ENCODE measurements at places on chromosomes 6 and 20.
A peak's percentile ranks its signal among the peaks of the same experiment; 100 is the strongest.

DNA sequence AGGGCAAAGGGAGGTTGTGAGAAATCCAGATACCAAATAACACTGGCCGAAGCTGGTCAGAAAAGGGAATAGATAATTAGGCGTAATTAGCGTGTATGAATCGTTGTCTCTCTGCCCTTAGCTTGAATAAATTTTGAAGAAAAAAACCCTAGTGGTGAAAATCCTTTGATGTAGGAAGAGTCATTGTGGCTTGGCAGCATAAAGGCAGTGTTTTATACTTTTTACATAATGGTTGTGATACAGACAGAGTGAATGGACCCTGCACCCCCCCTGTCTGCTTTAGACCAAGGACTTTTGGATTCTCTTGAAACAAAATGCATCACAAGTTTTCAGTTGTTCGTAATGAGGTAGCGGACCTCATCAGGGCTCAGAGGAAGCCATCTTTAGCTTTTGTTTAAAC lies 126.5 kb downstream of the AFG1L start:
- no peak for DNase-seq

- no peak for DNase-seq
These were observed 1.2 kb upstream of the GJA1 start for GRCh38 chr6:121434037-121434770.

- DNase-seq, result no peak
These were observed 78.0 kb upstream of the MRPS10 start for GRCh38 chr6:42295677-42296076.

GRCh38 chr20:38790200-38791053 lies 15.1 kb upstream of the PPP1R16B start:
- peak; percentile 73 for DNase-seq

GRCh38 chr6:129645830-129646579 lies 64.0 kb downstream of the ARHGAP18 start:
- no peak for DNase-seq

GRCh38 chr20:13694420-13695150 lies 55.9 kb upstream of the TASP1 start:
- no peak for DNase-seq

GRCh38 chr20:50331469-50332363 lies 141.1 kb downstream of the CEBPB start:
- no peak for DNase-seq

Data from Kasumi-1 (cell line).